ENCODE measurements at places on chromosomes 2 and 18.

DNA sequence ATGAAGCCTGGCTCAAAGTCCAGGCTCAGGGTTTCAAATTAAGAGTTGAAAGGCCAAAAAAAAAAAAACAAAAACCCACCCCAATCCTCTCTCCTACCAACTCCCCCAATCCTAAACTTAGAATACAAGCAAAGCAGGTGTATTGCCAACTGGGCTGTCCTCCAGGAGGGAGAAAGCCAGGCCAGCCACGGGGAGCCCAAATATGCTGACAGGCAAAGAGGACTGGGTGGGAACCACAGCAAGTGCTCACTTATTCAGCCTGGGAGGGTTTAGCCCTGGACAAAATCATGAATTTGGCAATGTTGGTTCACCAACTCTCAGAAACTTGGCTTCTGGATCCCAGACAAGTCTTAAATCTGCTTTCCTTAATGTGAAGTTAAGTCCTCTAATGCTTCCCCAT lies 36.5 kb downstream of the GKN2 start:
- no peak for DNase-seq

GRCh38 chr2:144477957-144478311 lies 42.0 kb downstream of the ZEB2 start:
- DNase-seq = no peak

DNA sequence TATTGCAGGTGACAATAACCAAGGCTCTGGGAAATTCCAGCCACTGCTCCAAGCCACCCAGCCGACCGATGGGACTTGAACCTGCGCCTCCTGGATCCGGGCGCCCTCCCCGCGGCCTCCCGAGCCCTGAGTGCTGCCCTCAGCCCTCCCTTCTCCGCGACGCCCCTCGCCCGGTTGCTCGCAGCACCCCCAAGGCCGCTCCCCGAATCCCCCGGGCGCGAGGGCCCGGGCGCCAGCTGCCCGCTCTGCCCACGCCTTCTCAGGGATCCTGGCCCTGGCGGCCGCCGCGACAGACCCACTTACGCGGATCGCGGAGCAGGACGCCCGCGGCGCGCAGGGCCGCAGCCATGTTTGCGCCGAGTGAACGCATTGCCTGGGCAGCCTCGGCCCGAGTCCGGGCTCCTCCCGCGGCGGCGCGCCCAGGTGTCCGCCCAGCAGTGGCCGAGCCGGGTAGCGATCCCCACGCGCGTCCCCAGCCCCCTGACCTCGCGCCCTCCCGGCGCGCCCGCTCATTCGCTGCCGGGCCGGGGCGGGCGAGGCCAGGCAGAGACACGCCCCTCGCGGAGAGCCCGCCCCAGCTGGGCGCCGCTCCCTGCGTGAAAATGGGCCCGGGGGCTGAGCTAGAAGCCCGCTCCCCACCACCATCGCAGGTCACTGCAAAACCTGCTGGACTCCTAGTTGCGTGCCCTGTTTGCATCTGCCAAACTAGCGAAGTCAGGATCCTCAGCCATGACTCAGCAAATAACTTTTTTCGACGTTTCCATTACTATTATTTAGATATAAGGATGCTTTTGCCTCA lies at the start of gene FECH:
FECH (minus strand) TSS at position 452 of the 799 bp plus-strand sequence; CDS start at position 370, 82 bp downstream.
- peak; percentile 70 for DNase-seq

DNA sequence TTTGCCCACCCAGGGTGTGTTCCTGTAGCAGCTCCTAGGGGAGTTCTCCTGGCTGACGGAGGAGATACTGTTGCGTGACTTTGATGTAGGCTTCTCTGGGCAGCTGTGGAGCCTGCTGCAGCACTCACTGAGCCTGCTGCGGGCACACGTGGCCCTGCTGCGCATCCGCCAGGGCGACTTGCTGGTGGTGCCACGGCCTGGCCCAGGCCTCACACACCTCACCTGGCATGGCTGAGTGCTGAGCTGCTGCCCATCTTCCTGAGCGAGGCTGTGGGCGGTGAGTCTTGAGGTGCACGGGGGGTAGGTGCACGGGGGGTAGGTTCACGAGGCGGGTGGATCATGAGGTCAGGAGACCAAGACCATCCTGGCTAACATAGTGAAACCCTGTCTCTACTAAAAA lies 191.7 kb downstream of the ANKRD36C start:
- DNase-seq = no peak

- DNase-seq = no peak
Measured at GRCh38 chr2:21183306-21183705, 59.5 kb downstream of the TDRD15 start.

- no peak for DNase-seq
Measured at GRCh38 chr2:156037482-156037881, 295.0 kb downstream of the NR4A2 start.

Measured in CD14-positive monocyte (primary cell).